ENCODE measurements at places on chromosomes 5 and 9.

GRCh38 chr5:170256571-170256970 lies 23.8 kb downstream of the C5orf58 start:
- DNase-seq, result no peak

DNA sequence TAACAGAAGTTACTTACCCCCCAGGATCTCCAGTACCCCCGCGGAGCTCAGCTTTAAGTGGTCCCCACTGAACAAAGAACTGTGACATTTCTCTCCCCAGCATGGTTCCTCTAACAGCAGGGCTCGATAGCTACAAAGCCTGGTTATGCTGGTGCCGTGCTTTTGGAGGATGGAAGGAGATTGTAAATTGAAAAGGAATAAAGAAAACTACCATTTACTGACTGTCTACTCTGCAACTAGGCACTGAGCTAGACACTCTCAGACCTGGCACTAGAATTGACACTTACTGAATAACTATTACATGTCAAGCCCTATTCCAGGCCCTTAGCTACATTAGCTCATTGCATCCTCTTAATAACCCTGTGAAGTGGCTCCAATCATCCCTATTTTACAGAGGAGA lies 145.3 kb downstream of the TTLL11 start:
- no peak for DNase-seq

DNA sequence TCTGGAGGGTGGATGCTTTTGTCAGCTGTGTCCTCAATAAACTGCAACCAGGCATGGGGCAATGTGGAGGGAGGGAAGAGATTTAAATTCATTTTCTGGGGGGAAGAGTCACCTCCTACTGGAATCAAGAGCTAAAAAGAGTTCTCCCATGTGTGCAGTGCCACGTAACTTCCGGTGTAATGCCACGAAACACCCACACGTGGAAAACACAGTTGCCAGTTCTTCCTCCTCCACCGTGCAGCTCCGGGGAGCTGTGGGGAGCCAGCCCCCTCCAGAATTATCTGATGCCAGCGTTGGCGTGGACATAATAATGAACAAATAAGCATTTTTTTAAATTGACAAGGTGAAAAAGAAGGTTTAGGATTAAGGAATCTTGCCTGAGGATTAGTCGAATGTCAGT lies 32.1 kb upstream of the MED10 start:
- no peak for DNase-seq

GRCh38 chr9:73148447-73148937 lies 3.2 kb upstream of the ANXA1 start:
- DNase-seq, result no peak

DNA sequence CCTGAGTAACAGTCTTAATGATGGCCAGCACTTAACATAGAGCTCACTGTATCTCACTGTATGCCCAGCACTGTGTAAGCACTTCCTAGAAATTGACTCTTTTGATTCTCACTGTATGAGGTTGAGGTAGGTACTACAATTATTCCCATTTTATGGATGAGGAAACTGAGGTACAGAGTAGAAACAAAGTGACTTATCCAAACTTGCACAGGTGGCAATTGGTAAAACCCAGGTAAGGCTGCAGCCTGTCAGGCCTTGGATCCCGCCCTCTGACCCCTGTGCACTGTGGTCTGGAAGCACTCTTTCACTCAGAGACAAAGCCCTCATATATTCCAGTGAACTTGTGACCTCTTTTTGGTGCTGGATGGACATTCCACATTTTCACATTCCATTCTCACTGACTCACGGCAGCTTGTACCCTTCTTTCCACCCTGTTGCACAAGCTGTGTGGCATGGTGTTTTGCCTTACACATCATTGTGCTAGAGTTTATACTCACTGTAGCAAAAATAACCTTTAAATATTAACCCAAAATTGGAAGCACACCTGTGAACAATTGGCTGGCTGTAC lies 21.7 kb downstream of the ANKRD55 start:
- DNase-seq, result peak; percentile 39

GRCh38 chr9:106035806-106036205 lies 341.5 kb downstream of the TMEM38B start:
- no peak for DNase-seq

- DNase-seq, result no peak
Measured at GRCh38 chr9:17669206-17669605, 90.3 kb downstream of the SH3GL2 start.

DNA sequence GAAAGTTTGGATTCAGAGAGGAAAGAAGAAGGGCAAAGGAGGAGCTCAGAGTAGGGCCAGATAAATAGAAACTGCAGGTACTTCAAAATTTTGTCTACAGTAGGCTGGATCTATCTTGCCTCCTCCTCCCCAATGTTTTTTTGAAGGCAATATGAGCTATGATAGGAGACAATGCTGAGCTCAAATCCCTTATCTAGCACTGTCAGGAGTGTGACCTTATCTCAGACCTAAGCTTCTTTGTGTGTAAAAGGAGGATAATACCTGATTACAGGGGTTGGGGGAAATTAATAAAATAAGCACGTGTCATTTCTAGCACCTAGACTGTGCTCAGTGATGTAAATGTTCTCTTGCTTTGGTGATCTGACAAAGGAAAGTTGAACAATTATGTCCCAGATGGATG lies 137.8 kb upstream of the CD180 start:
- no peak for DNase-seq

DNA sequence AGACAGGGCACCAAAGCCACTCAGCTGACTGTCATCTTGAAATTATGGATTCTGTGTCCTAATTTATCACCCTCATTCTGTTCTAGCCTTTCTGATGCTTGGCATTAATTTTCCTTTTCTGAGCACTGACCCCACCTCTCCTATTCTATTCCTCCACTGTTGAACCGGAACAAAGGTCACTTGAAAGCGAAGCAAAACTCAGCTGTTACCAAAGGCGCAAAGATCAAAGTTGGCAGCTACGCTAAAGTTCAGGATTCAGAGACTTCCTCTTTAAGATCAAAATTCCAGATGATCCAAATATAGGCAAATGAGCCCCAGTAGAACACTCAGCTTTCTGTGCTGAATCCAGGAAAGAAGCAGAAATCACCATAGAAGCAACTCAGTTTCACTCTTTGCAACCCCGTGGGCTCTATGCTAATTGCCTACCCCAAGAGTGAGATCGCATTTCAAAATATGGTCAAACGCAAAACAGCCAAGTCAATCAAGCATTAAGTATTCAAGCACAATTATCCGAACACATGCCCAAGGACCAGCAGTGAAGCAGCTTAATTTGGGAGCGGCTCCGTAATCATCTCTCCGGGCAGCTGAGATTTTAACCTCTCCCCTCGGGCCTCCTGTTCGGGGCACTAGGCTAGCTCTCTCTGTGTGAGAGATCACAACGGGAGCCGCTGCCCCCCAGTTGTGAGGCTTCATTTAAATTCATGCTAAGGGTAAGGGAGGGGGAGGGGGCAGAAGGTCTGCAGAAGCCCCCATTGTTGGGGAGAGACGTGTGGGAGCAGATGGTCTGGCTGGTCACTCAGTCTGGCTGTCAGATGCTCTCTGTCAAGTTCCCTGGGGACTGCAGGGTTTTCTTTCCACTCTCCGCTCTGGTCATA lies 288.6 kb downstream of the ELAVL2 start:
- DNase-seq, result peak; percentile 31

GRCh38 chr5:147434049-147434448 lies 75.8 kb downstream of the DPYSL3 start:
- no peak for DNase-seq

DNA sequence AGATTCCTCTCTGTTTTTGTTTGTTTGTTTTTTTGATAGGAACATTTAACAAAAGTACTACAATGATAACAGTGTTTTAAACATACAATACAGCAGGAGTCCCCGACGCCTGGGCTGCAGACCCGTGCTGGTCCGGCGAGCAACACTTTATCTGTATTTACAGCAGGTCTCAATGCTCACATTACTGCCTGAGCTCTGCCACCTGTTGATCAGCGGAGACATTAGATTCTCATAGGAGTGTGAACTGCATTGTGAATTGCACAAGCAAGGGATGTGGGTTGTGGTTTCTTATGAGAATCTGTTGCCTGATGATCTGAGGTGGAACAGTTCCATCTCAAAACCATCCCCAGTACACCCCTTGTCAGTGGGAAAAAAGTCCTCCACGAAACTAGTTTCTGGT lies 1068.5 kb upstream of the CDH10 start:
- DNase-seq, result peak; percentile 5

- no peak for DNase-seq
Measured at GRCh38 chr9:98185611-98186171, 6.7 kb downstream of the CORO2A start.

DNA sequence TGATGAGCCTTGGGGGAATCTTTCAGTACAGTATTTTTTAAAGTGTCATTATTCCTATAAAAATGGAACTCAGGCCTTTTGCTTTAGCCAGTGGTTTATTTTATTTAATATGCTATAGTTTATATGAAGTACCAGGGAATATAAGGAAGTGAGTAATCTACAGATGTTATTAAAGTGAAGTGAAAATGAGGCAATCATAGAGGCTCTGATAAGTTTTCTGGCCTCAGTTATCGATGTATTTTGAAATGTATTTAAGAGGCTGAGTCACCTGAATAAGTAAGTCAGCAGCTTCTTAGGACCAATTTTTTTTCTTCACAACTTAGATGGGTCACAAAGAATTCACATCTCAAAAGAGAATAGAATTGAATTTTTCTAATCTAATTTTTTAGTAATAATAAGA lies 829.0 kb downstream of the DNAH5 start:
- DNase-seq, result no peak

DNA sequence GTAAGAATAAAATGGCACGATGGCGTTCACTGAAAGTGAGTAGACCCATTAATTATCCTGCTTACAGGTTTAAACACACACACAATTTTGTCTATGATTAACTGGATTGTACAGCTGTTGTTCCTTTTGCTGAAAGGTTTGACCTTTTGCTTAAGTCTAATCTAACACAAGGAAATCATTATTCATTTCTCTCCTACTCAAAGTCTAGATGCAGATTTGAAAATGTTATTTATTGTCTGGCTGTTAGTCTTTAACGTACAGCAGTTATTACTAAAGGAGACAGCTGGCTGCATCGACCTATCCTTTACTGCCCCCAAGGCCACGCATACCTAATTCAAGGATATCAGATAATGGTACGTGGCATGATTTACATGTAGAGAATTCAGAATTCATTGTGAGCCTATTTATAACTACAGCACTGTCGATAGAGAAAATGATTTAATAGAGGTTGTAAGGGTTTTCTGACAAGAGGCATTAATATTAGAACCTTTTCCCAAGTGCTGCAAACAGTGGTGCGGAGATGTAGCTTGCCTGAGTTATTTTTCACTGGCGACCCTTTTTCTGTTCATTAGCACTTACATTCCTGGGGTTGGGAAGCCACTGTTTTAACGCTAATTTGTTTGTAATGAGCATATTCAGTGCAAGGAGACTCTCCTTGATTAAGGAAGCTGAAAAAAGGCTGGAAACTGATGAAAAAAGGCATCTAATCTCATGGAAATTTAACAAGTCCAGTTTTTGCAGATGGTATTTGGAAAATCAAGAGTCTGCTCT lies 368.4 kb upstream of the GRAMD2B start:
- DNase-seq, result no peak

- no peak for DNase-seq
Measured at GRCh38 chr5:19258686-19259085, 729.3 kb downstream of the CDH18 start.

GRCh38 chr9:72751541-72751940 lies 201.3 kb downstream of the ALDH1A1 start:
- no peak for DNase-seq

- no peak for DNase-seq
Measured at GRCh38 chr9:87223392-87224246, 274.0 kb upstream of the DAPK1 start.

DNA sequence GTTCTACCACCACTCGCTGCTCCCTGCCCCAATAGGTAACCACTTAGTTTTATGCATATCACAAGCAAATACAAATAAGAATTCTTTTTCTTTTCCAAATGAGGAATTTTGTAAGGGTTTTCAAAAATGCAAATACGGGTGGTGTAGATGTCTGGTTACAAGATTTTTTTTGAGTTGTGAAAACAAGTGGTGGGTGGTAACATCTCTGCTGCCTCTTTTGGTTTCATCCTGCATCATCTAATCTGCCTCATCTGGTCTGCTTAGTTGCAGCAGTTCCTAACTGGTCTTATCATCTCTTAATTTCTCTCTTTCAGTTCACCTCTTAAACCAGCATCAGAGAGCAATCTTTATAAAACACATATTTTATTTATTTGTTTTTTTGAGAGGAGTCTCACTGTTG lies 5.3 kb downstream of the NFX1 start:
- DNase-seq, result no peak
